ENCODE measurements at places on chromosomes 12 and 14.

DNA sequence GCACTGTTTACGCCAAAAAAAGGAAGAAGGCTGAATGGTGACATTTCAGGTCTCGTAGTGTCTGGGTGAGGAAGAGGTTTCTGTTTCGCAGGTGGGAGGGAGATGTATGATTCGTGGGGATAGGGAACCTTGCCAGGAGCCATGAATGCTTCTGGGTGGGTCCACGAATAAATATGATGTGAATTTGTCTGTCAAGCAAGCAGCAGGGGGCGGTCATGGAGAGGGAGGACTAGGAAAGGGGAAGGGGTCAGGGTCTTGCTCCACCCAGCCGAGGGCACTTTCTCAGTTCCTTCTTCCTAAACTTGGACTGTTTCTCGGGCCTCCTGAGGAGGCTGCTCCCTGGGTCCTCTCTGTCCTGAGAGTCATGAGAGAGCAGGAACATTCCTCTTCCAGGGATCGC is 72.5 kb downstream of the LGMN start:
- DNase-seq, result no peak

- no peak for DNase-seq
Measured at GRCh38 chr12:59115526-59115925, 195.2 kb upstream of the LRIG3 start.

GRCh38 chr14:74733221-74733620 is 20.3 kb downstream of the FCF1 start:
- DNase-seq, result no peak

DNA sequence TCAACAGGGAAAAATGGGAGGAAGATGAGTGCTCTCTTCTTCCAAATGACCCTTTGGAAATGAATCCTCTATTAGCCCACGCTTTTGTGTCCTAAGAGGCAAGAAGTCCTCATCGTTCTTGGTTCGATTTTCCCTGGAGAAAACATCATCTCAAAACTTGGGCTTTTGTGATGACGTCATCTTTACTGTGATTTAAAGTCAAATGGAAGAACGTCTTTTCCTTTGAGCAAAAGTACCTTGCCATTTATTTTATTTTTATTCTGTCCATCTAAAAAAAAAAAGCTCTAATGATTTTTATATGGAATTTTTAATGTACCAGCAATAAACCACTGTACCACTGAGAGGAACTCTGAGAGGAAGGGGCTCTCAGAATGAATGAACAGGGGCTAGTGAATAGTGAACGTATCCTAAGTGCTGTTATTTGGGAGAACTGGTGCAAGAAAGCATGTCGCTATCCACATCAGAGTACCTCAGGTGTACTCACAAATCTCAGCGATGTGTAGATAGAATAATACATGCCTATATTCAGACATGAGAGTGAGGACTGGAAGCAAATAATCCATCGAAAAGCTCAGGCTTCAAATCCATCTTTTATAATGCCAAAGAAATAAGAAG is 124.8 kb downstream of the HMGA2 start:
- no peak for DNase-seq

DNA sequence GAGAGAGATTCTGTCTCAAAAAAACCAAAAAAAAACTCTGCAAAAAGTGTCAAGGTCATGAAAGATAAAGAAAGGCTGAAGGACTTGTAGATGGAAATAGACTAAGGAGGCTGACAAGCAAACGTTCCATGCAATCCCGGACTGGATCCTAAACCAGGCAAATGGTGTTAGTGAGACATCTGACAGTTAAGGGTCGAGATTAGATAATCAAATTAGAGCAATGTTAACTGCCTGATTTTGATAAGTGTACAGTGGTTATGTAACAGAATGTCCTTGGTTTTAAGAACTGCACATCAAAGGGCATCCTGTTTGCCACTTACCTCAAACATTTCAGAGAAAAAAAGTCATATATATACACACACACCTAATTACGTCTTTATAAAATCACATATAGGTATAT is 3.5 kb upstream of the RAN start:
- DNase-seq, result no peak

GRCh38 chr12:3446235-3446634 is 44.8 kb upstream of the PRMT8 start:
- DNase-seq, result no peak

- no peak for DNase-seq
Measured at GRCh38 chr12:4700621-4701026, 19.6 kb upstream of the GALNT8 start.

DNA sequence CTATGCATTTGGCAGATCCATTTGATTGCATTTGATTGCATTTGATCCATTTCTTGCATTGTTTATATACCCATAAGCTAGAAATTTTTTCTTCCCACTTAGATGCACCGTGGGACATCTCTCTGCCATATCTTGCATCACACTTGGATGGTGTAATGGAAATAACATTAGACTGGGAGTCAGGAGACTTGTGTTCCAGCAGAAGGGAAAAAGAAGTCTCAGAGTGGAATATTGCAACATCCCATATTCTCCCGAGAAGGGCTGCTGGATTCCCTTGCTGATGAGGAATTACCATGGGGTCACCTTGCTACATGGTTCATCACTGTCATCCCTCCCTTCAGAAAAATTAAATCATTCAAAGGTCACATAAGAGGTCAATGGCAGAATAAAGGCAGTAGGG is 78.1 kb downstream of the KSR2 start:
- no peak for DNase-seq
